ENCODE measurements at places on chromosomes 11 and 22. TPM values are rescaled to one million over a fixed set of nuclear protein-coding genes. Genes with fewer than 3 reads are reported as not detected.

- DNase-seq = peak; percentile 64
Measured at GRCh38 chr22:50599816-50600455, 657 bp upstream of the MAPK8IP2 start.

GRCh38 chr11:43489869-43490465 lies 131.2 kb downstream of the TTC17 start:
- no peak for DNase-seq

DNA sequence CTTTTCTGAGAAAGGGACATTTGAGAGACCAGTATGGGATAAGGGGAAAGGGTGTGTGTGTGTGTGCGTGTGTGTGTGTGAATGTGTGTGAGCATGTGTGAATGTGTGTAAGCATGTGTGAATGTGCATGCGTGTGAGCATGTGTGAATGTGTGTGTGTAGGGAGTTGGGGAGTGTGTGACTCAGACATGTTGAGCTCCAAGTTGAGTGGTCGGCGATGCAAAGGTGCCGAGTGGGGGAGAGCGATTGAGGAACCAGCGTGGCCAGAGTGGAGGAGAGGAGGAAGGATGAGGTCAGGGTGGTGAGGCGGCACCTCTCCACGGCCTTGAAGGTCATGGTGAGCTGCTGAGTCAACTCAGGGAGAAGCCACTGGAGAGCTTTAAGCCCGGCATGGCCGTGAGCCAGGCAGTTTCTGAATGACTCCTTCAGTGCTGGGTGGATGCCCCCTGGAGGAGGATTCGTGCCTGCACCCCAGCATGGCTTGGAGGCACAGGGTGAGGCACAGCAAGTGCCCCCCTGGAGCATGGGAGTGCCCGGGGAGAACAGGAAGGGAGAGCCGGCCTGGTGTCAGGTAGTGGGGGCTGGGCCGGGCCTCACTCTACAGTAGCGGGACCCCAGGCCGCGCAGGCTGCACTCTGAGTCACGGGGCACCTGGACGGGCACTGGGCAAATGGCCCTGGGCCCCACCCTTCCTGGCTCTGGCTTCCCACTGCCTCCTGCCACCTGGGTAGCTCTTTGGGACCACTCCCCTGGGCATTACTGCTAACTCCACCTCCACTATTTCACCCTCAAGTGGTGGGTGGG lies 8.2 kb upstream of the CCDC88B start:
- peak; percentile 60 for DNase-seq

DNA sequence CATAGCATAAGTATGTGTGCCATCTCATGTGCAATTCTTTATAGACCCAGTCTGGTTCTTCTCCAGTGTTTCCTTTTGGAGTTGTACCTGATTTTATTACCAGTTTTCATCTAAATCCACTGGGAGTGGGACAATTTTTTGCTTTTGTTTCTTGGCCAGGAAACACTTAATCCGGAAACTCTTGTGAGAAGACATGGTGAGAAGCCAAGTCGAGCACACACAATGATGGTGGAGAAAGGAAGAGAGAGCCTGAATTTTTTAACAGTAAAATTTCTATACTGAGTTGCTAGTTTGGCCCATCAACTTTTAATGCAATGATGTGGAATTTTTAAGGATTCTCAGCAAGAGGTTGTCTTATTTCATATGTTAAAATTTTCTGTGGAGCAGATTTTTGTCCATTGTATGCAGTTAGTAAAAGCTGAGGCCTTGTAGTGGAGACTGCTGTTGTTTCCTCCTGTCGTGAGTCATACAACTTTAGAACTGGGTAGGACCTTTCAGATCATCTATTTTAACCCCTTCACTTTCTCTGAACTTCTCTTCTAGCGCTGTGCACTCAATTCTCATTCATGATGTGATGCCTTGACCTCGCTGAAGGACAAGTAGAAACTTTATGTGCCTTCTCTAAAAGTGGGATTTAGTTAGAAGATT lies 17.1 kb downstream of the FAR1 start:
- DNase-seq = no peak

GRAMD1B gene
- total RNA-seq = under 0.01 TPM

GDPD4 gene
- 1.2 TPM for total RNA-seq

KCNK4 gene
- not detected for total RNA-seq

Data from uterus (tissue), 4 donors.